RWPE1 (cell line): ENCODE measurements at places on chromosomes 6 and 20.
A peak's percentile ranks its signal among the peaks of the same experiment; 100 is the strongest.

- DNase-seq, result no peak
Measured at GRCh38 chr6:39055661-39056060, 7.1 kb downstream of the GLP1R start.

- no peak for DNase-seq
Measured at GRCh38 chr6:13437218-13437996, 50.0 kb downstream of the GFOD1 start.

GRCh38 chr6:43524483-43524961 lies 7.6 kb downstream of the POLR1C start:
- no peak for DNase-seq

GRCh38 chr20:39057143-39057542 lies 95.0 kb downstream of the DHX35 start:
- DNase-seq, result no peak

DNA sequence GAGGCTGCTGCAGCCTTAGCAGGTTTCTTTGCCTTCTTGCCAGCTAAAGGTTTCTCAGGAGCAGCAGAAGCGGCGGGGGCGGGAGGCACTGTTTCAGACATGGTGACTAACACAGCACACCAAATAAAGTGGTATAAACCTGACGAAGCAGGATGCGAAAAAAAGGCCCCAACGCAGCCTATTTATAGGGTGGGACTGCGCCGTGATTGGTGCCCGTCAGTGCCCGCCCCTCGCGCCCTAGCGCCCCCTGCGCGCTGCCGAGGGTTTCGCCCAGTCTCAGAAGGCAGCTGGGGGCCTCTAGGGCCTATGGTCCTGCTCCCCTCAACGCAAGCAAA lies 55.0 kb downstream of the TRIM38 start:
- DNase-seq, result peak; percentile 81

GRCh38 chr6:153138930-153139329 lies 7.8 kb upstream of the RGS17 start:
- no peak for DNase-seq

- no peak for DNase-seq
Measured at GRCh38 chr6:125983246-125983945, 2.9 kb upstream of the TRMT11 start.

GRCh38 chr6:133001040-133001565 lies 186.7 kb downstream of the RPS12 start:
- no peak for DNase-seq
